H1 (cell line): ENCODE measurements at places on chromosomes 13 and 19. TPM values are rescaled to one million over a fixed set of nuclear protein-coding genes. Genes with fewer than 3 reads are reported as not detected.

GRCh38 chr13:79604752-79605151 is 123.8 kb downstream of the NDFIP2 start:
- no peak for DNase-seq

GRCh38 chr13:101785858-101786257 is 333.4 kb downstream of the ITGBL1 start:
- peak; percentile 47 for DNase-seq

DNA sequence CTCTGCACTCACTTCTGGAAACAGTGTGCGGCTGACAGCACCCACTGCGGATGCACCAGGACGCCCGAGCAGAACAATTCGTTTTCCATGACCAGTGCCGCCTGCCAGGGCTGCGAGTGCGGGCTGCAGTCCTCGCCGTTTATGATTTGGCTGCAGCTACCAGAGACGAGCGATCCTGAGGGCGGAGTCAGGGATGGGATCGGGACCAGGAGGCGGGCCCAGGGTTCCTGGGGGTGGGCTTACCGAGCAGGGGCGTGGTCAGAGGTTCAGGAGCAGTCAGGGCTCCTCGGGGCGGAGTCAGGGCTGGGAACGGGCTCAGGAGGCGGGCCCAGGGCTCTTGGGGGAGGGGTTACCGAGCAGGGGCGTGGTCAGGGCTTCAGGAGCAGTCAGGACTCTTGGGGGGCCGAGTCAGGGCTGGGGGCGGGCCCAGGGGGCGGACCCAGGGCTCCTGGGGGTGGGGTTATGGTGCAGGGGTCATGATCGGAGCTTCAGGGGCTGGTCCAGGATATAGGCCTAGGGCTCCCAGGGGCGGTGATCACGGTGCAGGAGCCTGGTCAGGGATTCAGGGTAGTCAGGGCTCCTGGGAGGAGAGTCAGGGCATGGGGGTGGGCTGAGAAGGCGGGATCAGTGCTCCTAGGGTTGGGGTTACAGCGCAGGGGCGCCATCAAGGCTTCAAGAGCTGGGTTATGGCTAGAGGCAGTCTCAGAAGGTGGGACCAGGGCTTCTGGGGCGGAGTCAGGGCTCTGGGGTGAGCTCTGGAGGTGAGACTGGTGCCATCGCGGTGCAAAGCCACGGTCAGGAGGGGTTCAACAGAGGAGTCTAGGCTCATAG is 1.7 kb downstream of the KLK4 start:
- DNase-seq: peak; percentile 95

GRCh38 chr13:22198001-22198400 is 527.1 kb downstream of the FGF9 start:
- no peak for DNase-seq

DNA sequence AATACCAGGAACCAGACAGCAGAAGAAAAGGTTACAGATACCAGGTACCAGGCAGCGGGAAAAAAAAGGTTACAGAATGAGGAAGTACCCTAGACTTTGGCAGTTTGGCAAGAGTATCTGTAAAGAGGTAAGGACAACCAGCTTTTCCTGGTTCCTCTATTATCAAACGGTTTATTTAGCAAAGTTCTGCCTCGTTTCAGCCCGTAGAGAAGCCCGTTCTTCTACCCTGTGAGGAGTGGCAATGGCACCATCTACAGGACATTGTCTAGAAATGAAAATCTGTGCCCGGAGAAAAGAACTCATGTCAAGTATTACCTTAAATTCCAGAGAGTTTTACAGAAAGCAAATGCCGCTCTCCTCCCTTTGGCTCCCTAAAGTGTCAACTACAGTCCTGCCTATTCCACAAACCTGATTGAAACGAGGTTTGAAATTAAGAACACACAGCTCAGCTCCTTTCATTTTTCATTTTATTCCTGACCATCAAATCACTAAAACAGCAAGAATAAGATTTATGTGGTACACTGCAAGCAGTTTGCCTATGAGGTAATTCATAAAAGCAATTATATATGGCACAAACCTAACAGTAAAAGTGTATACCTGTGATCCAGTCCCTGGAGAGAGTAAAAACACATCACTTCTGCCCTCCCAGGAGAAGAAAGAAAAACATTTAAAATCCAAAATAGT is 226.3 kb downstream of the SLC7A1 start:
- DNase-seq: no peak

DNA sequence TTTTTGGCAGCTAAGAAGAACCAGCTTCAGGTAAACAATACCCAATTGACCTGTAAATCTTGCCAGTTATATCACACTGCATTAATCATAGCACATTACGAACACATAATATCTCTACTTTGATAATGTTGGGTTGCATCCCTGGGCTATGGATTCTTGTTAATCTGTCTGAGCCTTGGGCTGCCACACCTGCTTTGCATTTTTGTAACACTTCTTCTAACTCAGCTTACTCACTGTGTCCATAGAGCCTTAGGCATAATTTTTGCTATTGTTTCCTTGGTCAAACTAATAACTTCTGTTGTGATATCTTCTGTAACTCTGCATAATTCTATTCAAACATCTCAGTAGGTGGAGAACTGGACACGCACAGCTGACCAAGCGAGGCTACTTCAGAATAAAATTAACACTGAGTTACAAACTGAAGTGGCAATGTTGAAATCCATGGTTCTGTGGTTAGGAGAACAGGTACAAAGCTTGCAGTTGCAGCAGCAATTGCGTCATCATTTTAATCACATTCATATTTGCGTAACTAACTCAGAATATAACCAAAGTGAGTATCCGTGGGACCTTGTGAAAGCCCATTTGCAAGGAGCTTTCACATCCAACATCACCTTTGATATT is 6.4 kb downstream of the ZNF350 start:
- no peak for DNase-seq

- no peak for DNase-seq
These were observed 31.5 kb downstream of the ERCC5 start for GRCh38 chr13:102877303-102877702.

DNA sequence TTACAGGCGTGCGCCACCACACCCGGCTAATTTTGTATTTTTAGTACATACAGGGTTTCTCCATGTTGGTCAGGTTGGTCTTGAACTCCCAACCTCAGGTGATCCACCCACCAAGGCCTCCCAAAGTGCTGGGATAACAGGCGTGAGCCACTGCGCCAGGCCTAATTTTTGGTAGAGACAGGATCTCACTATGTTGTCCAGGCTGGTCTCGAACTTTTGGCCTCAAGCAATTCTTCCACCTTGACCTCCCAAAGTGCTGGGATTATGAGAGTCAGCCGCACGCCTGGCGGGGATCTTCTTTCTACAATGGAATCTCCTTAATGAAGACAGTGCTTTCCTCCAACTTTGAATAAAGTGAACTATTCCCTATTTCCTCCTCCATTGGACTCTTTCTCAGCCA is 5.8 kb downstream of the RASIP1 start:
- DNase-seq: no peak

- DNase-seq: no peak
These were observed 968 bp downstream of the UBE2M start for GRCh38 chr19:58557221-58558065.

DNA sequence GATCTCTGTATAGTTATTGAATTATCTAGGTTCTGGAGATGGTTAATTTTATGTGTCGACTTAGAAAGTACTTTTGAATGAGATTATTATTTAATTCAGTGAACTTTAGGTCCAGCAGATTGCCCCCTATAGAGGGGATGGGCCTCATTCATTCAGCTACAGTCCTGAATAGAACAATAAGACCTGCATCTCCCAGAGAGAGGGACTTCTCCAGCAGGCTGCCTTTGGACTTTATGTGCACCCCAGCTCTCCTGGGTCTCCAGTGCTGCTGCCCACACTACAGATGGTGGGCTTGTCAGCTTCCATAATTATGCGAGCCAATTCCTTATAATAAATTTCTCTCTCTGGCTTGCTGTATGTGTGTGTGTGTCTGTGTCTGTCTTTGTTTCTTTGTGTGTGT is 39.3 kb upstream of the KL start:
- DNase-seq: no peak

DNA sequence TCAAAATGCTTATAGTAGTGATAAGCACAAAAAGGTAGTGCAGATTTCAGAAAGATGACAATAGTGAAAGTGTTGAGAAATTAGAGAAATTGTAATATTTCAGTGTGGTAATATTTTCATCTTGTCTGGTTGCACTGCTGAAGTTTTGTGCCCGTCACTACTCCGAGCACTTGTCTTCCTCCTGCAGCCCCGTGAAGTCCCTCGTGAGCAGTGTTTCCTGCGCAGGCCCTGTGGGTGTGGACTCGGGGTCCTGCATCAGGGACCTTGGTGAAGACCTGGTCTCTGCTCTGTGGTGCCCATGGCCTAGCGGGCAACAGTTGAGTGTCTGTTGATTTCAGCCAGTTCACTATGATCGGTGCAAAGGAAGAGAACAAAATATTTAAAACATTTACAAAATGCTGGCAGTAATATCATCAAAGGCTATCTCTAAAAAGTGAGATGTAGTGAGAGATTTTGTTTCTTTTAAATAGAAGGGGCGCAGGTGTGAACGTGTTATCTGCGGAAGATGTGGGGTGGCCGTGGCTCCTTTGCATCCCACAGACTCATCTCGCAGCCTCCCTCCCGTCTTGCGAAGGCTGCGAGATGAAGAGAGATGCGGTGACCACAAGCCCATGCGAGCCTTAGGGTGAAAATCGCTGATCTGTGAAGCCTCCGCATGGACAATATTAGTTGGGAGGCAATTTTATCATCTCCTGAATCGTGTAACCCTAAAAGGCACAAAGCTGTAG is 27.7 kb upstream of the DCUN1D2 start:
- DNase-seq: no peak

- no peak for DNase-seq
These were observed 27.1 kb downstream of the MEGF8 start for GRCh38 chr19:42352301-42353259.

- peak; percentile 66 for DNase-seq
These were observed at the start of gene CADM4 for GRCh38 chr19:43639519-43640423. Gene CADM4 (minus strand): TSS chr19:43639850. CDS start chr19:43639790, 60 bp downstream.

GRCh38 chr13:21123956-21124355 is 52.4 kb downstream of the SKA3 start:
- DNase-seq: peak; percentile 72

GRCh38 chr13:50990818-50991506 is 81.4 kb downstream of the RNASEH2B start:
- DNase-seq: no peak

DNA sequence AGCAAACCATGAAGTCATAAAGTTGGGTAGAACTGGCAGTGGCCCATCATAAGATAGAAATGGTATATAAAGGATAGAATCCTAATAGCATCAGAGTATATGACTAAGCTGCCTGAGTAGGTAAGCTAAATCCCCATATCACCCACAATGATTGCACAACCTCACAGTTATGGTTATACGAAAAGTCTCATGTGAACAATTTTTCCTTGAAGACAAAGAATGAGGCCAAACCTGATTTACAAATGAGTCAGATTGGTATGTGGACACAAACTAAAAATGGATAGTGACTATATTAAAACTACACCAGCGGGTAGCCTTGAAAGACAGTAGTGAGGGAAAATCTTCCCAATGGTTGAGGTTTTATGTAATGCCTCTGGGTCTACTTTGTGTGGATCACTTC is 40.9 kb upstream of the UFM1 start:
- no peak for DNase-seq

DNA sequence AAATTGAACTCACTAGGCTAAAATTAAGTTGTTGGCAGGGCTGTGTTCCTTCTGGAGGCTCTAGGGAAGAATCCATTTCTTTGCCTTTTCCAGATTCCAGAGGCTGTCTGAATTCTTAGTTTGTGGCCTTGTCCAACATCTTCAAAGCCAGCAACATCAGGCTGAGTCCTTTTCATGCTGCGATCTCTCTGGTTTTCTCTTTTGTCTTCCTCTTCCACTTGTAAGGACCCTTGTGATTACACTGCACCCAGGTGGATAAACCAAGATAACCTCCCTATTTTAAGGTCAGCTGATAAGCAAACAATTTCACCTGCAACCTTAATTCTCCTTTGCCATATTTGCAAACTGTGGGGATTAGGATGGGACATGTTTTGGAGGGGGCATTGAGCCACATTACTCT is 11.5 kb downstream of the UTP14C start:
- no peak for DNase-seq

DNA sequence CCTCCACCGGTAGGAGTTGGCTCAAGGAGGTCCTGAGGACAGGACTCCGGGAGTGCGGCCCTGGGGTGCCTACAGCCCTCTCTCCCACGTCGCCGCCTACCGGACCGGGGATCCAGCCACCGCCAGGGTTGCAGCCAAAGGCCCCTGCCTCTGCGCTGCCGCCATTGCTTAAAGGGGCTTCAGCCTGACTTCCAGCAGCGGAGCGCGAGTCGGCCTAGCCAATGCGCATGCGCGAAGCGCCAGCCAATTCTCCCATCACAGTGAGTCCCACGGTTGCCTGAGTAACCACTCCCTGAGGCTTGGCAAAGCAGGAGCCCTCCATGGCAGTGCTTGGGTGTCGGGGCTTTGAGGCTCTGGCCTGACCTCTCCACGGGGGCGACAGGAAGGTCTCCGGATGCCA is 21.5 kb upstream of the ZNF420 start:
- no peak for DNase-seq

DNA sequence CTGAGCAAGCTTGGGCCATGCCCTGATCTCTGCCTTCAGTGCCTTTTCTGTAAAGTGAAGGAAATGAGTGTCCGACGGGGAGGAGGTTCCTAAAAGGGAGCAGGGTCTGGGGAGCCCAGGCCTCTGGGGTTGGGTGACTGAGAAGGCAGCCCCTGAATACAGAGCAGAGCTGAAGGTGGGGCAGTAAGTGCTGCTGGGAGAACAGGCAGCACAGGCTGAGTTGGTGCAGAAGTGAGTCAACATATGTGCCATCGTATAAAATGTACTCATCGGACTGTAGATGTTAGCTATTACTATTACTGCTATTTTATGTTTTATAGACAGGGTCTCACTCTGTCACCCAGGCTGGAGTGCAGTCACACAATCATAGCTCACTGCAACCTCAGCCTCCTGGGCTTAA is 1.0 kb upstream of the HAMP start:
- no peak for DNase-seq

GRCh38 chr19:35796645-35797542 is 15.8 kb downstream of the PRODH2 start:
- no peak for DNase-seq

DNA sequence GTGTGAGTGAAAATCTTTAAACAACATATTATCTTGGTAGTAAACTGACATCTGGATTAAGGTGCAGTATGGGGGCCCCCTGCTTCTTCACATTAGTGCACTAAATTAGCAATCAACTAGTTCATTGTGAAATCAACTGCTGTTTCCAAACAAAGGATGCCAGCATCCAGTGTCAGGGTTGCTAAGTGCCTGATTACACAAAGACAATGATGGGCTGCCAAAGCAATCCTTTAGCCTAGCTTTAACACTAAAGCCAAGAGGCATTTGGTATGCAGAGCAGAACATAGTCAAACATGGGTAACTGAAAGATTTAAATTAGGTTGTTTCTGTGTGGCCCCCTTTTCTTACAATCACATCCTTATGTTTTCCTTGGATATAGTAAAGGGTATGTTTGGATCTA is 543.1 kb upstream of the SLITRK5 start:
- peak; percentile 43 for DNase-seq

NRTN gene
- 3.9 and 5.9 TPM in 2 replicates for polyA plus RNA-seq

MCF2L gene
- 10.1 and 15.9 TPM in 2 replicates for polyA plus RNA-seq

FFAR3 gene
- polyA plus RNA-seq: 0.24 TPM in 1 of 2 replicates, not detected in the other

TPRX1 gene
- polyA plus RNA-seq: 0.03 and 0.05 TPM in 2 replicates

TLE6 gene
- polyA plus RNA-seq: 2.9 and 3.4 TPM in 2 replicates

SIGLEC12 gene
- polyA plus RNA-seq: not detected in 2 replicates

CKM gene
- polyA plus RNA-seq: 0.08 and 0.09 TPM in 2 replicates

KASH5 gene
- polyA plus RNA-seq: 0.05 and 0.28 TPM in 2 replicates

B9D2 gene
- 6.3 and 9.0 TPM in 2 replicates for polyA plus RNA-seq
